ENCODE measurements at places on chromosomes 3 and 15.

DNA sequence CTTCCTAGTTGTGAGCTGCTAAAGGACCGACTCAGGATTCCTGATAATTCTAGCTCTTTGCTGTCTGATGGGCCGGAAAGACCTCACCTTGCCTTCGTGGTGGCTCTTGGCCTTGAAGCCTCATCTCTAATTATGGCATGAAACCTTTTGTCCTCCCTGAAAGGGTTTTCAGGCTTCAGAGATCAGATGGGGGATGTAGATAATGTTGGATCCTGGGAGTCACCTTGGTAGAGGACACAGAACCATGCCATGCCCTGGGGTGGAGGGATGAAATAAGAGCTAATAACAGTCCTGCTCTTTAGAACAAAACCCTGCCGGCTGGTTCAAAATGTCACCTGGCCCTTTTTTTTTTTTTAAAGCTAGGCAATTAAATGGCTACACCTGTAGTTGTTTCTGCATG lies 50.8 kb upstream of the SYN2 start:
- DNase-seq, result no peak

DNA sequence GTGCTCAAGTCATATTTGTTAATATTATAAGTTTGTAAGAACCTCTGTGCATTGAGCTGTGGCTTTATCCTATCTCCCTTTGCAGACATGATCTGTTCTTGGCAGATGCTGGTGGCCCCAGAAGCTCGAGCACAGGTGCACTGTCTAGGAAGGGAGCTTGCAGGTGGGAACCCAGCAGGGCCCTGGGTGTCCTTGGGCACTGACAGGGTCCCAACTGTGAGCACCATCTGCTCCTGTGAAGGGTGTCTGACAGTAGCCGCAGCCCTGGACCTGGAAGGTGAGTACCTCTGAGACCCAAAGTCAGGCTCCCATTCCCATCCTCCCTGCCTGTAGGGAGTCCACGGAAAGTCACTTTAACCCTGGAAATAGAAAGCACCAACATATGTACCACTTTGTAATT lies 2.4 kb upstream of the REC114 start:
- no peak for DNase-seq

DNA sequence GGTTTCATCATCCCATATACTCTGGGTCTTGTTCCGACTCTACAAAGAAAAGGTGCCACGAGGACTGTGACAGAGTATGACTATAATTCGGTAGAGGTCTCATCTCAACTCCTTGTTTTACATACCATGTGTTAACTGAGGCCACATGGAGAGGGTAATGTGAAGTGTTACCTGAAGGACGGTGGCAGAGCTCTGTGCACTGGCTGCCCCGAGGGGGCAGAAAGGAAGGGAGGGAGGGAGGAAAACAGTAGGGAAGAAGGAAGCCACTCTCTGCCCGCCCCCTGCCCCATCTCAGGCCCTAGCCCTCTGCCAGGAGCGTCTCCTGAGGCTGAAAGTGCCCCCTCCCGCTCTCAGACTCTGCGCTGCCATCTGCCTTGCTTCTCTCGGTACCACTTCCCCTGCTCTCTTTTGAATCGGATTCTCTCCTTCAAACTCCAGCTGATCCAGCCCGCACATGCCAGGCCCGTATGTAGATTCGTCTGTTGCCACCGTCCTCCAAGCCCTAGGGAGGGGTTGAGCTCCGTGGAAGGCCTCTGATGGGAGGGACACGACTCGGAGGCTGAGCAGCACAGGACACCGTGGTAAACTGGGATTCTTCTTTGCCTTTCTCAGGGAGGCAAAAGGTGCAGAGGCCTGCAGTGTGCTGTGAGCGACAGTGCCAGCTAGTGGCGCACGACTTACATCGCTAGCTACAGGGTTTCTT lies 70.5 kb upstream of the ATP10A start:
- peak; percentile 33 for DNase-seq

DNA sequence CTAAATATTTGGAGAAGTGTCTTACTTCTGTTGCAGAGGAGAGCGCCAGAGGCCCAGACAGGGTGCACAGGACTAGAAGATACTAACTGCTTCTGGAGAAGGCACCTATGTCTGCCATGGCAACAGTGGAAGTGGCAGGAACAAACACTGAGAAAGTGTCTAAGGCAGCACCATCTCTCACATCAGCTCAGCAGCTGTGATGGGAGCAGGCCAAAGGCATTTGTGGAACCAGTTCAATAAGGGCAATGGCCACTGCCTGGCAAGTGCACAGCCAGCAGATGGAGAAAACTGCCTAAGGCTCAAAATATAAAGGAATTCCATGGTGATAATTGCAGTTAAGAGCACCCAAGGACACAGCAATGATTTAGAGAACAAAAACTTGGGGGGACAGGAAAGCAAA lies 563.0 kb upstream of the CCDC54 start:
- no peak for DNase-seq

GRCh38 chr3:129658110-129658843 lies 51.8 kb upstream of the PLXND1 start:
- DNase-seq, result no peak

GRCh38 chr3:124964387-124964786 lies 29.8 kb upstream of the MUC13 start:
- DNase-seq, result no peak

- DNase-seq, result no peak
Measured at GRCh38 chr15:55869660-55870059, 123.8 kb downstream of the NEDD4 start.

- no peak for DNase-seq
Measured at GRCh38 chr3:44468572-44469520, 8.6 kb downstream of the ZNF445 start.

GRCh38 chr3:22935040-22935439 lies 268.1 kb upstream of the UBE2E2 start:
- DNase-seq, result no peak

DNA sequence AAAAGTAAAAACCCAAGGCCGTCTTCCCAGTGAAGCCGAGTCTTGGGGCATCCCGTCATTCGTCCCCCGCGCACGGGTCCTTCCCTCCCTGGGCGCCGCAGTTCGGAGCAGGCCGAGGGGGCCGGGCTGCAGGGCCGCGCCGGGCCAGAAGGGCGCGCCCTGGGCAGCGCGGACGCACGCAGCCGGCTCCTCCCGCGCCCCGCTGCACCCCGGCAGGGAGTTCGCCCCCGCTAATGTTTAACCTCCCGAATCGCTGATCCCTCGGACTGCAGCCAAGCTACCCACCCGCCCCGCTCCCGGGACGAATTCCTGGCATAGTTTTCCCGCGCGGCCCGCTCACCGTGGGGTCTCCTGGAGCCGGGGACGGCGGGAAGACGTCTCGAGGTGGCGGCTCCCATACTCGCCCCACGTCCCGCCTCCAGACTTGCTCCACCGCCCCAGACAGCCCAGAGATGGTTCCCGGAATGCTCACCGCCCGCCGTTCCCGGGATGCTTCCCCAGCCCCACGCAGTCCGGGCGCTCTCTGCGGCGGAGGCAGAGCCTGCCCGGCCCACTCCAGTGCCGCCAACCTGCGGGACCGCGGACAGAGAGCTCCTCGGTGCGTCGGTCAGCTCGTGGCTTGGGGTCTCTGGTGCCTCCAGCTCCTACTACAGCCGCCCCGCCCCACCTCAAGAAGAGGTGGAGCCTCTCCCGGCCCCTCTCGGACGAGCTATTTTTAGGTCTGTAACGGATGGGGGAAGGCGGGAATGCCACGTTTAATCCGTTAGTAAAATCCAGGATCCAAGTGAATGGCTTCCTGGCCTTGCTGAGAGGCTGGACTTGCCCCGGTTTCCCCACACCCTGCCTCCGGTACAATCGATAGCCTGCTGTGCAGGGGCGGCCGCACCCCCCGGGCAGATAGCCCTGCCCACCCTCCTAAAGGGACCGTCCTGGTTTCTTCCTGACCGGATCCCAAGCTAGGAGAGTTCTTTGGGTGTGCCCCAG lies at the start of gene DZIP1L:
Gene DZIP1L (minus strand): TSS at position 621 of the 984 bp plus-strand sequence. CDS start 11,637 bp downstream, outside the sequence.
- no peak for DNase-seq

DNA sequence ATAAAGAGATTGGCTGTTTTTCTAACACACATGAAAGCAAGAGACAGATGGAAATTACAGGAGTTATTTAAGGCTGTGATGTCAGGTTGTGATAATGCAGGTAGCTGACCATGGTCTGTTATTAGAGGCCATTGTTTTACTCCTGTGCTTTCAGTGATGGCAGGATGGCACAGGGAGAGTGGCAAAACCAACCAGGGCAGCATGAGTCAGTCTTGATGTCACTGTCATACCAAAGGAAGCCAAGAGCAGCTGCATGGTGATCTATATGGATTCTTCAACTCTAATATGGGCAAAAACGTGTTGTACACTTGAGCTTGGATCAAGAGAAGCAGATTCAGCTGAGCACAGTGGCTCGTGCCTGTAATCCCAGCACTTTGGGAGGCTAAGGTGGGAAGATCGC lies 91.8 kb upstream of the LMOD3 start:
- no peak for DNase-seq

GRCh38 chr3:190385731-190386688 lies 2.0 kb upstream of the CLDN16 start:
- DNase-seq, result no peak

DNA sequence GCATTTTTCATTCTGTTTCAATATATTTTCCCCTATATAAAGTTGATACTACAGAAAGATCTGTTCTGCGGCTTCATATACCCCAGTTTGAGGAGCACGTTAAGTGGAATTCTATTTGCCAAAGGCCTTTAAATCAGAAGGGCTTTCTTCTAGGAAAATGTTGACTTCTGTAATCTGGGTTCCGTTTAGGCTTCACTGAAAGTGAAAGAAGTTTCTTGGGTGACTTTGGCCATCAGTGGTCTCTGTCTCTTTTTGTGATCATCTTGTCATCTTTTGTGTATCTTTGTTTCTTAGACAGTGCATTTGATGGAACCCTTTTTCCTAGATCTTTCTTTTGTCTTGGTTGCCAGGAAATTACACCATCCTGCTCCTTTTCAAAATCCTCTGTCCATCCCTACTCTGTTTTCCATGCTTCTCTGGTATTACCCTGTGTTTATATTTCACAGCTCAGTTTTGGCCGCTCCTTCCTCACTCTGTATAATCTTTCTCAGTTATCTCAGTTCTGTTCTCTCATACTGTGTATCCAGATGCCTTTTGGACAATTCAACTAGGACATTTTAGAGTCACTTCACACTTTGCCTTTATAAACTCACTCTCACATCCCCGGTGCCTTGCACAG lies 40.7 kb upstream of the MAP3K13 start:
- DNase-seq, result no peak

GRCh38 chr3:113225286-113225685 lies 13.9 kb downstream of the BOC start:
- DNase-seq, result no peak

- DNase-seq, result no peak
Measured at GRCh38 chr3:105317841-105318240, 48.9 kb upstream of the ALCAM start.

- DNase-seq, result no peak
Measured at GRCh38 chr3:102481050-102481449, 46.2 kb downstream of the ZPLD1 start.

- DNase-seq, result no peak
Measured at GRCh38 chr15:62502451-62502850, 337.4 kb upstream of the C2CD4B start.

- DNase-seq, result no peak
Measured at GRCh38 chr15:40063563-40064011, 24.6 kb upstream of the SRP14 start.

GRCh38 chr3:195197765-195198425 lies 73.1 kb downstream of the XXYLT1 start:
- no peak for DNase-seq

DNA sequence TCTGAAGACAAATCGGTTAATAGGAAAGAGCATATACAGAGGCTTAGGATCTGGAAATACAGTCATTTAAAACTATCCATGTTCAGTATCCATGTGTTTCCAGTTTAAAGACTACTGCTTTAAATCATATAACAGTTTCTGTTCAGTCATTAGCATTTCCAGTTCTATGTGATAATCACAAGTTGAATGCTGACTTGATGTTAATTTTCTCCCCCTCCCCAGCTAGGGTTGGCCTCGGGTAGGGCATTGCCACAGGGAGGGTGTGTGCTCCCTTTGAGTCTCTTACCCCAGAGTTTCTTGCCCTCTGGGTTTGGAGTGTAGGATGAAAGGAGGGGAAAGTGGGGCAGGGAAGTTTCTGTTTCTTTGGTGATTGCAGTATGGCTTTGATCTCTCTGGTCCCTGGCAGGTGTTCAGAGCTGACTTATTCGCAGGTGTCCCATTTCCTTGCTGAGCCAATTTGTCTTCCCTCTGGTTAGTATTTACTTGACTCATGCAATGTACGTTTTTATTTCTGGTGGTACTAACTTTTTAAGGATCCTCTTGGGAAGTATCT lies 86.3 kb downstream of the SH3GL3 start:
- no peak for DNase-seq

DNA sequence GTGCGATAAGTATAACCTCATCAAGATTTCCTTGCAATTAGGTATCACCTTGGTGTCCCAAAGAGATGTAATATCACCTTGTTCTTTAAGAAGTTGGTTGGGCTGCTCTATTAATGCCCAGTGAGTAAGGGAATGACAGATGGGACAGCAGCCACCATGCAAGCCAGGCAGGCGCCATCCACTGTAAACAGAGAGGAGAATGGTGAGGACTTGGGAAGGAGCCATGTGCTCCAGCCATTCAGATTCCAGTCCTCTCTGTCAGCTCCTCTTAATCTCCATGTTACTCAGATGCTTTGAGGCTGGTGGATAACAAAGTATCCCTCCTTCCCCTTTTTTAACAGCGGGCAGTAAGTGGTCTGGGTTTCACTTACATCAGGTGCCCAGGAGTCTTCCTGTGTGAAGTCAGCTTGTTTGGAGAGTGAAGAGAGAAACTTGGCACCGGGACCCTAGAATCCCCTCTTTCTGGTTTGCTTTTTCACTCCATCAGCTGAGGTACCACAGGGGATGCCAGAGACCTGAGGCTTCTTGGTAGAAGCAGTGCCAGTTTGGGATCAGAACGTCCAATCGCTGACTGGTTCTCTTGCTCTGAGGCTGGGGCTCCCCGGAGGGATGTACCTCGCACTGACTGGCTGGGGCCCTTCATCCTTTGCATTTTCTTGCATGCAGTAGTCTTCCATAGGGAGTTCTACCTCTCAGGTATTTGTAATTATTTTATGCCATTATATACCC lies 29.5 kb downstream of the SLCO3A1 start:
- DNase-seq, result no peak

DNA sequence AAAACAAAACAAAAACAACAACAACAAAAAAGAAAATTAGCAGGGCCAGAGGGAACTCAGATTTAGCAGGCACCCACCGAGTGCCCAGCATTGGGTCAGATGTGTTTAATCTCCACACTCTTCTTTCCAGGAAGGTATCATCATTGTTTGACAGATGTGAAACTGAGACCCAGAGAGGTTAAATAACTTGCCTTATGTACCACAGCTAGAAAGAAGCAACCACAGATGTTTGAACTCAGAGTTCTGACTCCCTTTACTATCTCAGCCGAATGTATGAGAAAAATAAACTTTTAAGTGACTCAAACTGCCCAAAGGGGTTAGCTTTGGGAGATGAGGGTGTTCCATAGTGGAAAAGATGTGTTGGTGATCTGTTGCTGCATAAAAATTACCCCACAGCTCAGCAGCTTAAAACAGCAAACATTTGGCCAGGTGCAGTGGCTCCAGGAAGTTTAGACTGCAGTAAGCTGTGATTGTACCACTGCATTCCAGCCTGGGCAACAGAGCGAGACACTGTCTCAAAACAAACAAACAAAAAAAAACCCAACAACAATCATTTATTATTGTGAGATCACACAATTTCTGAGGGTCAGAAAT lies 4.5 kb upstream of the RPP25 start:
- no peak for DNase-seq
